Brain pericyte (primary cell): ENCODE measurements at places on chromosomes 6 and 20.

GRCh38 chr6:93581371-93581770 lies 162.0 kb upstream of the EPHA7 start:
- DNase-seq = peak; percentile 56

- DNase-seq = no peak
These were observed 71.1 kb upstream of the THEMIS start for GRCh38 chr6:127971945-127972391.

GRCh38 chr6:34273242-34273805 lies 24.5 kb upstream of the SMIM29 start:
- no peak for DNase-seq

- DNase-seq = no peak
These were observed 26.0 kb downstream of the PRPF6 start for GRCh38 chr20:64006902-64007301.

GRCh38 chr6:100426744-100427338 lies 37.9 kb downstream of the SIM1 start:
- DNase-seq = no peak

GRCh38 chr6:131053546-131054240 lies 9.4 kb downstream of the EPB41L2 start:
- DNase-seq = no peak

DNA sequence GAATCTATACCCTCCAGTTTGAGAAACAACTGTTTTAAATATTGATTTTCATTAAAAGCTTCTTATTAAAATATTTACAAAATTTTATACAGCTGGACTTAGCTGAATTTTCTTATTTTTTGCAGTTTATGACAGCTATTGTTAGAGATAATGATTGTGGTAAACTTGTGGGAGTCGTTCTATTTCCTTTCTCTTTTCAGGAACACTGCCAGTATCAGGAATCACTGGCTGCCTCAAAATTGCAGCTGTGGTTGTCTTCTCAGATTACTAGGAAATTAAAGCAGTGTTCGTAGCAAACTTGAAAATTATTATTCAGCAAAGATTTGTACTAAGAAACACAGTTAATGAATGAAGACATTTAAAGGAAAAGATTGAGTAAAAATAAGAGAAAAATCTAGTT lies 311.0 kb downstream of the CENPW start:
- DNase-seq = no peak

GRCh38 chr6:158487495-158487894 lies 72.4 kb upstream of the TMEM181 start:
- no peak for DNase-seq

DNA sequence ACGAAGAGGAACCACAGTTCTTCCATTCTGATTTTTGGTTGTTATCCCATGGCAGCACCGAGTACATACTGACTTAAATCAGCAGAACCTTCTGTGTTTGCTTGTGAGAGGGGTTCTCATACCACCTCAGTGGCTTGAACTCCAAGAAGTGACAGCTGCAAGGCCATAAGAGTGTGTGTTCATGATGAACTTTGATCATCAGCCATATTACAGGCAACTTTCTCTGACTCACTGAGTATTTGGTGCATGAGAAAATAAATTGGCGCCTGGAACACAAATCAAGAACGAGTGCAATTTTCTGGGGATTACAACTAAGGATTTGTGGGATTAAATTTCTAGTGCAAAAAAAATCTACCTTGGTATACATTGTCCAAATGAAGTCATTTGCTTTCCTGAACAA lies 68.9 kb downstream of the CYP39A1 start:
- DNase-seq = no peak

- DNase-seq = no peak
These were observed 447.0 kb upstream of the CDH4 start for GRCh38 chr20:60804918-60805630.

GRCh38 chr20:64038224-64038564 lies 2.2 kb downstream of the C20orf204 start:
- no peak for DNase-seq

DNA sequence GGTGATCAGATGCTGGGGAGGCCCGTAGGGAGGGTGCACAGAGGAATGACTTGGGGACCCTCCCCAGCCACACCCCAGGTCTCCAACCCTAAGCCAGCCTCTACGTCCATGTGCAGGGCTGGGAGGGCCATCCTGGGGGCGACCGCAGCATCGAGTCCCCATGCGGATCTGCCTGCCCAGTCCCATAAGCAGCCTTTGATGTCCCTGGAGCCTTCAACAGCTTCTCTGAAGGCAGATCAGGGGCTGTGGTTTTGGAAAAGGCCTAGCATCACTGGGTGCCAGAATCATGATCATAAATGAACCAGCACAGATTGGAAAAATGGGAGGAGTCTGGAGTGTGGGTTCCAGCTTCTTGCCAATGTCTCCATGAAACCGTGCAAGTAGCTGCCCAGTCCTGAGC lies 22.9 kb downstream of the TOX2 start:
- no peak for DNase-seq

DNA sequence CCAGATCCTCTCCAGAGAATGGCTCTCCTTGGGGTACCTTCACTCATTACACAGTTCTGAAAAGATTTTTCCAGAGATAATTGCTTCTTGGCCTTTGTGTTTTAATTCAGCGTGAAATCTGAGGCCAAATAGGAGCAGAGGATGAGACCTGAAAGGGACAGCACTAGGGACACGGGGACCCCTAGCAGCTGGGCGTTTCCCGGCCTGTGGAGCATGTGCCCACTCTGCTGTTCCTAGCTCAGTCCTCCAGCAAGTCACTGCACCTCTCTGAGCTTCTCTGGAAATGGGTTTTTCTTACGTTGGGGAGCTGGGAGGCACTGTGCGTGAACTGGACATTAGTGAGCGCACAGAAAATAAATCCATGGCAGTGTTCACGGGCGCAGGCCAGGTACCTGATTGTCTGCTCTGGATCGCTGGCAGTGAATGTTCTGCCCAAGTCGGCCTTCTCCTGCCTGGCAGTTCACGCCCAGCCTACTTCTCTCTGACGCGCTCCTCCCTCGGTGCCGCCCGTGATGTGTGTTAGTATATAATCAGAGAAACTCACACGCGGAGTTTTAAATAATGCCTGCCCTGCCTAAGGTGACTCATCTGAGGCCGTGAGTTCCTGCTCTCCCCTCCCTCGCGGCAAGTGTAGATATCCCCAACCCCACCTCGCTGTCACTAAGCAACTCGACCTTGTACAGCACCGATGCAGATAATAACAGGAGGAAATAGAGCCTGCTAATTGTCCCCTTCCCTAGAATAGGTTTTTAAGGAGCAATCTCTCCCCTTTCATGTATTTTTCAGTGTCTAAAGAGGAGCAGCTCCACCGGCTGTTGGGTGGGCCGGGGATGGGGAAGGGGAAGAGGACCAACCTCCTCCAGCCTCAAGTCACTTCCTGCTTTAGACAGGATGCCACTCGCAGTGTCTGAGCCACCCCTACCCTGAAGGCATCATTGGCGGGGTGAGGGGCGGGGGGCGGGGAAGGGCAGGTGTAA lies 2.7 kb upstream of the TUBB2A start:
- DNase-seq = no peak

GRCh38 chr6:63790334-63790733 lies 154.7 kb downstream of the PHF3 start:
- DNase-seq = no peak

- DNase-seq = no peak
These were observed 568.2 kb upstream of the CHD6 start for GRCh38 chr20:42186337-42186736.

- DNase-seq = no peak
These were observed 89.3 kb downstream of the L3MBTL3 start for GRCh38 chr6:130107710-130108109.

DNA sequence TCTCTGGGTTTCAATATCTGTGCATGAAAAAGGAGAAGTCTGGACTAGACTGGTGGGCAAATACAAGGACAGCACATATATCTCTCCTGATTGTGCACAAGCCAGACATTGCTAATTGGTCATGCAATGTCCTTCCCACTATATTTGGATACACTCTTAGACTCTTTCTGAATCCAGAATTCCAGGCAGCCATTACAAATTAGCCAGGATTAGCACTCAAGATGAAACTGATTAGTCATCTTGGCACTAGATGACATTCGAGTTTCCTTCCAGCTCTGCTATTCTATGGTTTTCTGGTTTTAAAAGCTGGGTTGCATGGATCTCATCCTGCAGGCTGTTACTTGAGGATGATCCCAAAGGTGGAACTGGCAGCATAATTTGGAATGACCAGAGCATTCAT lies 73.2 kb downstream of the SCP2D1 start:
- no peak for DNase-seq

- no peak for DNase-seq
These were observed 511.3 kb downstream of the HAO1 start for GRCh38 chr20:7428946-7429345.

- no peak for DNase-seq
These were observed 529.9 kb downstream of the MMUT start for GRCh38 chr6:48933136-48933535.

- DNase-seq = no peak
These were observed 47.0 kb upstream of the PREP start for GRCh38 chr6:105449756-105450390.

GRCh38 chr20:58868795-58869194 lies 16.3 kb downstream of the GNAS start:
- no peak for DNase-seq

GRCh38 chr20:47663354-47664067 lies 121.8 kb downstream of the SULF2 start:
- DNase-seq = peak; percentile 38

DNA sequence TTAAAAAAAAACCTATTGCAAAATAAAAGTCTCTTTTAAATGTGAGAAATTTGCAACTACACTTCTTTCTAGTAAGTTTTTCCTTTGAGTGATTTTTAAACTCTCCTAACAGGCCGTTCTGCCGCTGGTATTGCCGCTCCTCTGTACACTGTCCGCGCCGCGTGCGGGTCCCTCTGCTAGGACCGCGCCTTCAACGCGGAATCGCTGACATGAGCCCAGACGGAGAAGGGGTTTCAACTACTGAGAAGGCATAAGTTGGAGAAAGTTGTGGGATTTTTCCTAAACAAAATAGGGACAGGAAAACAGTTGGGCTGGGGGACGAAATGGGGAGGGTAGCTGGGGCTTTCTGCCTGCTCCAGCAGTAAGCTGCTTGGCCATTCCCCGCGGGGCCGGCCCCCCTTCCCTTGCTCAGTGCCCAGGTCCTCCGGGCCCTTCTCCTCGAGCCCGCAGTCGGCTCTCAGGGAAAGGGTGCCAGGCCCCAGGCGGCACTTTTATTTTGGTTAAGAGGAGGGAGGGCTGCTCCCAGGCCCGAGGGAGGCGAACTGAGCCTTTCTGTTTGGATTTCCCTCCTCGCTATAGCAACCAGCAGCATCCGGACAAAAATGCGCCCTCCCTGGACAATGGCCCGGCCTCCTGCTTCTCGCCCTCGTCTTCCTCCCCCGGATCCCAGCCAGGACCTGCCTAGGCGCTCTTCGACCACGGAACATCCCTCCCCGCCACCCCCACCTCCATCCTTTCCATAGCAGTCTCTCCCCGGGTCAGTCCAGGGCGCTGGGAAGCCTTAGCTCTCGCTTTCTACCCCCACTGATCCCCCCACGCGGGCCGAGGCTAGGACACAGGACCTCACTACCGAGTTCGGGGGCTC lies 6.8 kb upstream of the POU3F2 start:
- DNase-seq = no peak

DNA sequence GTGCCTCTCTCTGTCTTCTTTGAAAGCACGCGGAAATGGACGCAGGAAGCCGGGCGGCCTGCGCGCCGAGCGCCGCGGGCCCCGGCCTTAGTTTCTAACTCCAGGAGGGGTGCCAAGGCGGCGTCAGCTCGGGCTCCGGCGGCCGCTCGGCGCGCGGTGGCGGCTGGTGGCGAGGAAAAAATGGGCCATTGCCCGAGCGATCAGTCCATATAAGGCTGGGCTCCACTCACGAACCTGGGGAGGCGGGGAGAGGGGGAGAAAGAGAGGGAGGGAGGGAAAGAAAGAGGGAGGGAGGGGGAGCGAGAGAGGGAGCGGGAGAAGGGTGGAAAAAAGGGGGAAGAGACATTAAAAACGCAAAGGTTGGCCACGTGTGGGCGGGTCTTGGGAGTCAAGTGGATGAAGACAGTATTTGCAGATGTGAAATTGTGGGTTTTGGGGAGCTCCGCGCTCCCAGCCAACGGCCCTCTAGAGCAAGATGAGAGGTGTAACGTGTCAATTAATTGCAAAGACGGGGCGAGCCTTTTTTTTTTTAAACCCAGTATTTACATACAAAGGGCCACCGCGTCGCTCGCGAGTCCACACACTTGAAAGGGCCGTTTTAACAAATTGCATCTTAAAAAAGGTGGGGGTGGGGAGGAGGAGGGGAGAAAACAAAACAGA lies at the start of gene NKX2-2:
NKX2-2 (minus strand) TSS at position 184 of the 660 bp plus-strand sequence. CDS start 395 bp downstream, outside the sequence.
- no peak for DNase-seq

- no peak for DNase-seq
These were observed 23.7 kb downstream of the RANBP9 start for GRCh38 chr6:13687917-13688351.

- DNase-seq = no peak
These were observed 95.0 kb downstream of the CDH26 start for GRCh38 chr20:60053125-60053817.

DNA sequence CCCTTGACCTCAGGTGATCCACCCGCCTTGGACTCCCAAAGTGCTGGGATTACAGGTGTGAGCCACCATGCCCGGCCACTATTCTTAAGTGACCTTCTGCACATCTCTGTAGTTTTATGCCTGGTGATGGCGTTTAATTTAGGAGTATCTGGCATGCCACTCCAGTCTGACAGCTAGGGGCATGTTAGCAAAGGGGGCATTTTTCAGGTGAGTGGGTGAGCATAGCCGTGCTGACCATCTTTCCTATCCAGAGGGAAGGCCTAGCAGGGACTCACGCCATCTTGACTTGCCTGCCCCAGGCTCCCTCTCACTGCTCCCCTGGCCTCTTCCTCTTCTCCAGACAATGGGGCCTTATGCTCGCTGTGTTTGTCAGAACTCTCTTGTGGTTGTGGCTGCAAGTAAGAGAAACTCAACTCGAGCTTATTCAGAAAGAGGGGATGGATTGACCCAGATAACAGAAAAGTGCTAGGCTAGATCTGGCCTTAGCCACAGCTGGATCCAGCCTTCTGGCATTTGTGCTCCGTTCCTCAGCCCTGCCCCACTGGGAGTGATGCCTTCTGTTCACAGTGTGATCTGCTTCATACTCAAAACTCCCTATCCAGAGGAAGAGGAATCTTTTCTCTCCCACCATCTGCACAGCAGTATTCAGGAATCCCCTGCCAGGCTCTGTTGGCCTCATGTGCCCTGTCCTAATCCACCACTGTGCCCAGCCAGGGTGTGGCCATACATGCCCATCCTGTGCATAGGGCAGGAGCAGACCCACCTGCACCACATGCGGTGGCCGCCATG lies 174.5 kb upstream of the AKAP12 start:
- no peak for DNase-seq
